T-helper 2 cell (primary cell): ENCODE measurements at places on chromosomes 7 and 10.

GRCh38 chr7:114533131-114533530, 118.5 kb downstream of the FOXP2 start:
- DNase-seq = no peak

GRCh38 chr7:7416031-7416858, 119.4 kb downstream of the COL28A1 start:
- DNase-seq = no peak

DNA sequence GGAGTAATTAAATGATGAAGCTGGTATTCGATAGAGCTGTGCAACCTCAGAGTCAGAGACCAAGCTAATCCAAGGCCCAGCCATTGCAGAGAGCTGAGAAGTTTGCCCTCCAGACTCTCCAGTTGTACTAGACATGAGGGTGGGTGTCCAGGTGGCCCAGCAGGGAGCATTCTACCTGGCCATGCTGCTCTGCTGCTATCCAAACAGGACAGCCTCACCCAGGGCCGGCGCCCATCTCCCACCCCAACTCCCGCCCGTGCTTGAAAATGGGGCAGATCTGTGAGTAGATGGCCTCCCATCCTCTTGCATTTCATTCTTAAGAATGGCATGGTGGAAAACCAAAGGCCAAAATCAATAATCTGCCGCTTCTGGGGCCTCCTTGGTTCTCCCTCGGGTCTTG, 124.2 kb downstream of the TCERG1L start:
- no peak for DNase-seq

GRCh38 chr10:124534231-124534798, 72.7 kb downstream of the LHPP start:
- DNase-seq = no peak

DNA sequence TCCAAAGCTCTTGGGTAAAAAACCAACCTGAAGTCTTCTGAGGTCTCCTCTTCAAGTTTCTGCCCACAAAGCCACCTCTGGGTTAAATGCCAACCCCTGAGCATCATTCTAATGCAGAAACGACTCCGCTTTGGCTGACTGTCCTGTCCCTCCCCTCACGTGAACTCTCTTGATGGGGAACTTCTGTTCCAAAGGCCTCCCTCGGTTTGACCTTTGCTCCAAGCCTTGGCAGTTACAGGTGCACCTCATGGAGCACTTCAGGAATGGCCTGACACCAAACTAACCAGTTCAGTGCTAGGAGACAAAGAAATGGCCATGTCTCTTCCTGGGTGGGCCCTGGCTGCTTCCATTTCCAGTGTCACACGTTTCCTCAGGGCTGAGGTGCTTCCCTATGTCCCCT, 20.0 kb downstream of the CAMK2G start:
- DNase-seq = no peak

- no peak for DNase-seq
Observed at GRCh38 chr7:47512481-47513176, 69.3 kb downstream of the TNS3 start.
